Hepatocyte (in vitro differentiated cells): ENCODE measurements at places on chromosomes 6 and 20. TPM values are rescaled to one million over a fixed set of nuclear protein-coding genes. Genes with fewer than 3 reads are reported as not detected.

The PNPLA1 gene
- polyA plus RNA-seq: 0.48 and 0.64 TPM in 2 replicates

GRCh38 chr6:104118274-104118673 is 741.4 kb downstream of the HACE1 start:
- no peaks in the 10 kb centered on the region for H3K27me3 ChIP-seq
- H3K27ac ChIP-seq: no peak overlapping the region
- H3K4me3 ChIP-seq: no peak overlapping the region

DNA sequence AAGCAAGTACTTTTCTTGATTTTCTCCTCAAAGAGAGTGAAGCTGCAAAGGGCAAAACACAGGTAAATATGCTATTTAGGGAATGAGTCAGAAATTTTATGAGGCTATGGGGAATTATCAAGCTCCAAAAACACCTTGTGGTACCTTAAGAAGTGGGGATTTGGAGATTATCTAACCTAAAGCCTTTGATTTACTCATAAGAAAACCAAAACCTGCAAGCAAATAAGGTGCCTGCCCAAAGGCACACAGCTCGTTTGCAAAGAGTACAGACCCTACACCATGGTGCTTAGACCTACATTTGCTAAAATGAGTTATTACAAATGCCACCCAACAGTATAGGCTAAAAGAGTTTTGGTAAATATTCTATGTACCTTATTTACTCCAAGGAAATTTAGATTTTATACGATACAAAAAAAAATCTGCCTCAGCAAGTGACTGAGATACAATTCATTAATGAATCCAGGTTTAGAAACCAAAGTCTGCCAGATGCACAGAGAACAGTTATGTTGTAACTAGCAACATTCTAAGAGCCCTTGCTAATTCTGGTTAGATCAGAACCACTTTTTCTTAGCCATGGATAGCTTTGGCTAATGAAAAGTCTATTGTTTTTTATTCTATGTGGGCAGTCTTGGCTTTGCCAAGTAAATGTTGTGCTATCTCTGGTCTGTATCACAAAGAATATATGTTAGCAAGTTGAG is 101.5 kb downstream of the KHDC1L start:
- no peak overlapping the region for H3K27ac ChIP-seq
- no peaks in the 10 kb centered on the region for H3K27me3 ChIP-seq
- H3K4me1 ChIP-seq: no peaks in the 10 kb centered on the region
- no peaks in the 10 kb centered on the region for H3K36me3 ChIP-seq

- H3K4me1 ChIP-seq: peaks cover 5% of the 10 kb centered on the region
- no peaks in the 10 kb centered on the region for H3K36me3 ChIP-seq
- H3K4me3 ChIP-seq: no peak overlapping the region
- DNase-seq: peak; percentile 72
- no peak overlapping the region for H3K27ac ChIP-seq
- no peaks in the 10 kb centered on the region for H3K27me3 ChIP-seq
These were observed 11.6 kb upstream of the C20orf204 start for GRCh38 chr20:64024141-64024990.

DNA sequence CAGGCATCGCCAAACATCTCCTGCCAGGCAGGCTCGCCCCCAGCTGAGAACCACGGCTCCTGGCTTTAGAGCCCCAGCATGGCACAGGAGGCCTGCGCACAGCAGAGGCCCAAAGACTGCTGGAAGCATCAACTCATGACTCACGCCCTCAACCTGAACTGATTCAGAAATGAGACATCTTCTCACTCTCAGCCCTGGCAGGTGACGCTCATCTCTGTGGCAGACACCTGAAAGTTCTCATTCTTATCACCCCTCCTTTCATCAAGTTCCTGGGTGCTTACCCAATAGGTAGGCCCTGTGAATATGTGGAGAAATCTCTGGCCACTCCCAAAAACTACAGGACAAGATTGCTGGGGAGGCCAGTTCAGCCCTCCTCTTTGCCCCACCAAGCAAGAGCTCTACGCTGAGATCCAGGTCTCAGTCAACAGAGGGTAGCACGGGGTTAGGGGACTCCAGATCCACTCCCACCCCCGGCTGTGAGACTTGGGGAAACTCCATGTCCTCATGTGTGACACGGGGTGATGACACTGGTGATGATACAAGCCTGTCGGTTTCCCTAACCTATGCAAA is 11.3 kb downstream of the NFATC2 start:
- H3K27ac ChIP-seq: no peak overlapping the region
- DNase-seq: no peak
- H3K4me1 ChIP-seq: peaks cover 22% of the 10 kb centered on the region
- H3K27me3 ChIP-seq: no peaks in the 10 kb centered on the region
- H3K36me3 ChIP-seq: no peaks in the 10 kb centered on the region

GRCh38 chr6:3990692-3991491 is 88.0 kb downstream of the FAM217A start:
- H3K27me3 ChIP-seq: no peaks in the 10 kb centered on the region
- peak; percentile 94 for DNase-seq
- H3K4me3 ChIP-seq: no peak overlapping the region
- peak overlapping the region; percentile 81 for H3K27ac ChIP-seq
- no peaks in the 10 kb centered on the region for H3K36me3 ChIP-seq
- peaks cover 17% of the 10 kb centered on the region for H3K4me1 ChIP-seq

- H3K27me3 ChIP-seq: no peaks in the 10 kb centered on the region
- H3K4me3 ChIP-seq: no peak overlapping the region
- peaks cover 2% of the 10 kb centered on the region for H3K4me1 ChIP-seq
- DNase-seq: no peak
- no peaks in the 10 kb centered on the region for H3K36me3 ChIP-seq
- no peak overlapping the region for H3K27ac ChIP-seq
These were observed 125.0 kb upstream of the TSHZ2 start for GRCh38 chr20:52847029-52847660.

GRCh38 chr6:130959951-130960350 is 103.1 kb downstream of the EPB41L2 start:
- H3K4me1 ChIP-seq: no peaks in the 10 kb centered on the region
- no peaks in the 10 kb centered on the region for H3K27me3 ChIP-seq
- no peak overlapping the region for H3K27ac ChIP-seq
- no peaks in the 10 kb centered on the region for H3K36me3 ChIP-seq
- DNase-seq: no peak

The MOG gene
- polyA plus RNA-seq: not detected in 2 replicates

The RPRD1B gene
- 16.5 and 18.5 TPM in 2 replicates for polyA plus RNA-seq

GRCh38 chr20:55761100-55761499 is 244.2 kb downstream of the CBLN4 start:
- no peak for DNase-seq
- no peaks in the 10 kb centered on the region for H3K27me3 ChIP-seq
- no peak overlapping the region for H3K4me3 ChIP-seq
- H3K4me1 ChIP-seq: no peaks in the 10 kb centered on the region
- H3K36me3 ChIP-seq: no peaks in the 10 kb centered on the region
